RWPE2 (cell line): ENCODE measurements at places on chromosomes 2 and 18.

- H3K4me1 ChIP-seq = peaks cover 14% of the 10 kb centered on the region
- no peak overlapping the region for H3K4me3 ChIP-seq
- peaks cover 10% of the 10 kb centered on the region for H3K36me3 ChIP-seq
These were observed 2.7 kb upstream of the EFEMP1 start for GRCh38 chr2:55926246-55926645.

DNA sequence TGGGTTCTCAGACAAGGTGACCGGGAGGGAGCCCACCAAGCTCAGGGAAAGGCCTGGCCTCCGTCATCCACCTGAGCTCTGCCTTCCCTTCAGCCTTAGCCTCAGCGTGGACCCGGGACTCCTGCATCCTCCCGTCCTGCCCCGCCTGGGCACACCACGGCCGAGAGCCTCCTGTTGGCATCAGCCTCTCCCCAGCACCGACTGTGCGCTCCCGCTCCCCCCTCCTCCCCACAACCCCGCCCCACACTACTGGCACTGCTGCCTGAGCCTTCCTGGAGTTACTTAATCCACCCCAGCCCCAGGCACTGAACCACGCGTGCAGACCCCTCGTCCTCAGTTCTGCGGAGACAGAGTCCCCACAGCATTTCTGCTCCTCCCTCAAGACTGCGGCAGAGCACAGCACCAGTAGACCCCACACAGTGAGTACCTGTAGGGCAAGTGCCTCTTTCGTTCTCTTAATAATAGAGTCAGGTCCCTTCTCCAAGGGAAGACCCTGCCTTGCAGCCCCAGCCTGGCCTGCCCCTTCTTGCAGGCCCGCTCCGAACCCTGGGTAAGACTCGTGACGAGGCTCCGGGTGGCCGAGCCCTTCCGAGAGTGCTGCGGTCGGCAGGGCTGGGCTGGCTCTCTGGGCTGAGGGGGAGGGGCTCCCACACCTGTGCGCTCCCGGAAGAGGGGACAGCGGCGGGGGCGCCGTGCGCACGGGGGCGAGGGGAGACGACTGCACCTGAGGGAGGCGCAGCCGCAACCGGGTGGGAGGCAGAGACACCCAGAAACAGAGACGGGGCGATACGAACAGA, at the start of gene AMER3:
AMER3 (plus strand) TSS at position 285 of the 797 bp plus-strand sequence. CDS start 6,533 bp downstream, outside the sequence.
- H3K4me1 ChIP-seq = no peaks in the 10 kb centered on the region
- no peaks in the 10 kb centered on the region for H3K36me3 ChIP-seq
- peaks cover 45% of the 10 kb centered on the region for H3K27me3 ChIP-seq

DNA sequence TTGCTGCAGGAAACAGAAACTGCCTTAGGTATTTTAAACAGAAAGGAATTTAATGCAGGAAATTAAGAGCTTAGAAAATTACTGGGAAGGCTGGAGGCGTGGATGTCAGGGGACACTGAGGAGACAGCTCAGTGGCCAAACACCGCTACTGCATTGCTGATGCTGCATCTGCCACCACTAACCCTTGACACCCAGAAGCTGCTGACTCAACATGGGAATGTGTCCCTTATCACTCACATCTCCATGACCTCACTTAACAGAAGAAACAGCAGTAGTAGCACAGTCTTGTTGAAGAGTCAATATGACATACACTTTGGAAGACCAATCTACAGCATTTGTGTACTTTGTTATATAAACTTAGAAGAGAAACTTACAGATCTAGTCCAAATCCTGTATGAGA, 906.1 kb downstream of the SLC4A3 start:
- H3K4me1 ChIP-seq = no peaks in the 10 kb centered on the region
- no peak overlapping the region for H3K4me3 ChIP-seq
- H3K36me3 ChIP-seq = no peaks in the 10 kb centered on the region
- H3K27ac ChIP-seq = no peak overlapping the region

DNA sequence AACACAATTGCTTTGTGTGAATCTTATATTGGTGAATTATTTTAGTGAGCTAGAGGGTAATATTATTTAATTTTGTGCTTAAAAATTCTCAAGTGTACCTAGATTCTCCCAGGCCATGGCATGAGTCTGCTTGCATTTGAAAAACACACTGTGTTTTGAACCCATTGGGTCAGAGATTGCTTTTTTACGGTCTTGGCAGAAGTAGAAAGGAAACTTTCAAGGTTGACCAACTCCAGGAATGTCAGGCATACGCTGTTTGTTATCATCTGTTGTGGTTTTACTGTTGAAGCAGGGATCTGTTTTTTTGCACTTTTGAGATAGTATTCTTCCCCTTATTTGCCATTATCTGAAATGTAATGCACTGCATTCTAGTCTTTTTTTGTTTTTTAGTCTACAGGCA, 377.4 kb downstream of the RPRM start:
- H3K27ac ChIP-seq = no peak overlapping the region
- H3K27me3 ChIP-seq = no peaks in the 10 kb centered on the region
- H3K4me1 ChIP-seq = no peaks in the 10 kb centered on the region
- no peaks in the 10 kb centered on the region for H3K36me3 ChIP-seq

GRCh38 chr2:170425281-170425751, 247.4 kb downstream of the MYO3B start:
- H3K4me1 ChIP-seq = no peaks in the 10 kb centered on the region
- no peak for DNase-seq
- H3K27ac ChIP-seq = no peak overlapping the region
- no peaks in the 10 kb centered on the region for H3K36me3 ChIP-seq
- H3K4me3 ChIP-seq = no peak overlapping the region
- no peaks in the 10 kb centered on the region for H3K27me3 ChIP-seq

- H3K27ac ChIP-seq = no peak overlapping the region
- no peak overlapping the region for H3K4me3 ChIP-seq
- no peak for DNase-seq
- no peaks in the 10 kb centered on the region for H3K27me3 ChIP-seq
These were observed 179.4 kb upstream of the HS6ST1 start for GRCh38 chr2:128498086-128498485.

DNA sequence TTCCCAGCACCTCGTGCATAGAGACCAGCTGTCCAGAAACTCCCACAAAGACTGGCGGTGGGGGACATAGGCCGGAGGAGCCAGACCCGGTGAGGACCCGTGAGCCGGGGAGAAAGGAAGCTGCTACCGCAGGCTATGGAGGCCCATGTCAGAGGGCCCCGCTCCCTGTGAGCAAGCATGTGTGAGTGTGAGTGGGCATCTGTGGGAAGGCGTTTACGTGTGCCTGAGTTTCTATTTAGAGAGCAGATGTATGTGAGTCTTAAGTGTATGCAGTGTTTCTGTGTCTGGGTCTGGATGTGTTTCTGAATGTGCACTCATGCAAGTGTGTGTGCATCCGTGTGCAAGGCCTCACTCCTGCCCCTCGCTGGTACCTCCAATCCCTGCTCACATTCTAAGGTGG, 187.8 kb upstream of the RAB6C start:
- DNase-seq = no peak
- no peaks in the 10 kb centered on the region for H3K27me3 ChIP-seq
- no peaks in the 10 kb centered on the region for H3K36me3 ChIP-seq

DNA sequence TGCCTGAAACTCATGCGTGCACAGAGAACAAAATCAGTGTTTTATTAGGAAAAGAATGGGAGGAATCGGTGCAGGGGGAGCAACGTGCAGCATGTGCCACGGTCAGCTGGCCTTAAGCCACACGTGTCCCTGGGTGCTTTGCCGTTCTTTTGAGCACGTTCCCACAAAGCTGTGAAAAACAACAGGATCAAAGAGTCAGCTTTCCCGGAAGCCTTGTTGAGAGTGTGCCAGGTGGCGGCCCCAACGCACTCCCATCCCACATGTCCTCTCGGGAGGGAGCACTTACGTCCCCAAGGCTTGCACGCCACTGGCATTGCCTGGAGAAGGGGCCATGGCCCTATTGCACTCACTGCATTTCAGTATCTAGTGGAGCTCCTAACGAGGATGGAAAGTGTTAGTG, 511.2 kb downstream of the EIPR1 start:
- H3K4me3 ChIP-seq = no peak overlapping the region
- H3K36me3 ChIP-seq = no peaks in the 10 kb centered on the region
- no peak overlapping the region for H3K27ac ChIP-seq
- DNase-seq = no peak

GRCh38 chr18:35888329-35888728, 84.2 kb upstream of the RMP24 start:
- H3K27ac ChIP-seq = no peak overlapping the region
- H3K4me3 ChIP-seq = no peak overlapping the region
- no peak for DNase-seq
- no peaks in the 10 kb centered on the region for H3K36me3 ChIP-seq
- no peaks in the 10 kb centered on the region for H3K4me1 ChIP-seq
